Left cardiac atrium (tissue), 4 donors: ENCODE measurements at places on chromosomes 4 and X. TPM values are rescaled to one million over a fixed set of nuclear protein-coding genes. Genes with fewer than 3 reads are reported as not detected.

EOLA1 gene
- total RNA-seq = 23.6 TPM

FATE1 gene
- not detected for total RNA-seq

VCX3A gene
- total RNA-seq = not detected

ERAS gene
- total RNA-seq = not detected

MAPK10 gene
- total RNA-seq = 9.8 TPM

NAT8L gene
- 12.5 TPM for total RNA-seq

RTL3 gene
- not detected for total RNA-seq

- no peak for DNase-seq
Observed at GRCh38 chrX:87516717-87517121, 883 bp upstream of the KLHL4 start.

GRCh38 chr4:114698231-114698630, 99.6 kb downstream of the UGT8 start:
- DNase-seq = no peak

- DNase-seq = no peak
Observed at GRCh38 chrX:40272141-40272540, 174.4 kb upstream of the BCOR start.

GRCh38 chrX:153673428-153674218, at the start of gene PNCK:
TSS of gene PNCK (minus strand) at chrX:153673813. CDS start at chrX:153673076, 737 bp downstream.
- no peak for DNase-seq

DNA sequence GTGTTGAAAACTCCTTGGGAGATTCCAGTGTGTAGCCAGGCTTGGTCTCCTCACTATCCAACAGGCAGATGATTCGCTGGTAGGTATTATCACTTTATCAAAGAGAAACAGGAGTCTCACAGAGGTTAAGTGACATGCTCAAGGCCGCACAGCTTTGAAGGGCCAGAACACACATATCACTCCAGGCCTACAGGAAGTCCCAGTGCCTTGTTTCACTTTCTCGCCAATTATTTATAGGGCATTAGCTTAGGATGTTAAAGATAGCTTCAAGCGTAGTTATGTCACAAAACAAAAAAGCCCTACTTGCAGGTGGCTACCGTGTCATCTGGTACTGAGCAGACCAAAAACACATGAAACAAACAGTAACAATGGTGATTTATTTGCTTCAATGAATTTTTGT, 13.2 kb downstream of the ATP8A1 start:
- no peak for DNase-seq

DNA sequence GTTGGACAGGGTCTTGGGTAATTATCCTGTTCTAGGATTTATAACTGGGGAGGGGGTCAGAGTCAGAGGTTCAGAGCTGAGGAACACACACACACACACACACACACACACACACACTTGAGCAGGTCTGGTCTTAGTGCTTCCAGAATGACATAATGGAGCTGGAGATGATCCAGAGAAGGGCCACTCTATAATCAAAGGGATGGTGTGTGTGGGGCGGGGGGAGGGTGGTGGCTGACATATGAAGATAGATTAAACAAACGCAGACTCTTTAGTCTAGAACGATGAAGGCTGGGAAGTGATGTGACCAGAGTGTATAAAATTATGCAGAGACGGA, 434 bp upstream of the TMEM255A start:
- DNase-seq = no peak

DNA sequence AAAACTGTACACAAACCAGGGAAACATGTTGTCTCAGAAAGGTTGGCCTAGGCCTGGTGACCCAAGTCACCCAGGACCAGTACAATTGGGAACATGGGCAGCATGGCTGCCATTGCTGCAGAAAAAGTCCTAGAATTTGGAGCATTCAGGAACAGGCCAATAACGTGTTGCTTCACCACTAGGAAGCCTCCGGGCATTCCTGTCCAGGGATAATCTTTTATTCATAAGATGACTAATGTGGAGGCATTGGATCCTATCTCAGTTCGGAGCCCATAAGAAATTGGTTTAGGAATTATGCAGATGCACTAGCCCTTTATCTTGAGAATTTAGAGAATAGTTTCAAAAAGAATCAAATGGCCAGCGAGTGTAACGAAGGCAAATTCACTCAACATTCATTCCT, 242.8 kb upstream of the NDST4 start:
- no peak for DNase-seq

DNA sequence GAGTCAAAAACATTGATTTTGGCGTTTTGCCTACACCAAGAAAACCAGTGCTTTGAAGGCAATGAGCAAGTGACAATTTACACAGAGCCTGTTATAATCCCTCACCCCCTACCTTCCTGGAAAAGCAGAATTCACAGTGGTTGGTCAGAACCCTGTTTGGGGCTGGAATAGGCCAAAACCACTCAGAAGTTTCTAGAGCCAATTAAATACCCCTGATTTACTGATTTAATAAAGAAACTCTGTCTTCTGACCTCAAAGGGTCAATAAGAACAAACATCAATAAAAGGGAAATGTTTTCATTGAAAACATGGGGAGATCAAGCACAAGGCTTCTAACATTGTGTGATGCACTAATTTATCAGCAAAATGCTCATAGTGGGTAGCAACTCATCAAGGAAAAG, 116.3 kb downstream of the UNC5C start:
- DNase-seq = no peak

DNA sequence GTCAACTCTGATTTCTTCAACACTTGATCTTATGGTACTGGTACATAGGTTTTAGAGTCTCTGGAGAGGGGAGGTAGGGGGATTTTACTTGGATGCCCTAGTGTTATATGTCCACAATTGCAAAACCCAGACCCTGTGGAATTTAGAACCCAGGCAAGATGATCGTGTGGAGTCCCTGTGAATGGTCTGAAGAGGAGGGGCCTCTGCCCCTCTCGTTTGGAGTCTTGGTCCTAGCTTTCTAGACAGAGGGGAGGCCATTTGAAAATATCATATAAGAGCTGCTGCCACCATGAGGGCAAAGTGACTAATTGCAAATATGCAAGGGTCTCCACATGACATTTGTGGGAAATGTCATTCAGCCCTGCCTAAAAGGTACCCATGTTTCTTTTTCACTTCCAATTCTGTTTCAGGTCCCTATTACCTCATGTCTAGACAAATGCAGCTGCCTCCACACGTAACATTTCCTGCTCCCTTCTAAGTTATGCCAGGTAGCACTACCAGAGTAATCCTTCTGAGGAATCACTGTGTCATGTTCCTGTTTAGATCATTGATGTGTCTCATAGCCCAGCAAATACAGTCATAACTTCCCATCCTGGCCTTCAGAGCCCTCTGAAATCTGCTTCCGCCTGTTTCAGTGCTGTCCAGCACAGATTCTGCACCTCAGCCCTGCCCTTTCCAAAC, 126.8 kb downstream of the KLHL8 start:
- no peak for DNase-seq
